Fibroblast of skin of left biceps (primary cell): ENCODE measurements at places on chromosomes 7 and 10.

DNA sequence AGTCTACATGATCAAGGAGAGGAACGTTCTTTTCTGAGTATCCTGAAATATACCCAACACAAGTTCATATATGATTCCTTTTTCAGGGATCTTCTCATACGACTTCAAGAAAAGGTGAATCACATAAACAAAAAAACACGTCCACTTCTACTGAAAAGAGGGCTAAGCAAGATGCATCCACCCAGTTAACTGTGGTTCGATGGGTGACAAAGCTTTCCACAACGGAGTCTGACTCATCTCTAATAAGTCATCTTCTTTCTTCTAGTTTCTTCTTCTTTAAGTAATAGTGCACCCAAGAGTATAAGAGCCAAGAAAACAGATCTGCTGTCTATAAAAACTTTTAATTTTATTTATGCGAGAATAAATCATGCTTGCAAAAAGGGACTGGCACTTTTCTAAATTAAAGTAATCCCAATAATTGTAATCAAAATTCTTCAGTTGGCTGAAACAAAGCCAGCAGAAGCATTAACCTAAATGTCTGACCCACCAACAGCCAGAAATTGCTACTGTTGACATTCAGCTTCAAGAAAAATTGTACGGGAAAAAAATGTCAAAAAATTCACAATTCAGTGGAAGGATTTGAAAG is 146.9 kb upstream of the ANK3 start:
- DNase-seq = no peak

DNA sequence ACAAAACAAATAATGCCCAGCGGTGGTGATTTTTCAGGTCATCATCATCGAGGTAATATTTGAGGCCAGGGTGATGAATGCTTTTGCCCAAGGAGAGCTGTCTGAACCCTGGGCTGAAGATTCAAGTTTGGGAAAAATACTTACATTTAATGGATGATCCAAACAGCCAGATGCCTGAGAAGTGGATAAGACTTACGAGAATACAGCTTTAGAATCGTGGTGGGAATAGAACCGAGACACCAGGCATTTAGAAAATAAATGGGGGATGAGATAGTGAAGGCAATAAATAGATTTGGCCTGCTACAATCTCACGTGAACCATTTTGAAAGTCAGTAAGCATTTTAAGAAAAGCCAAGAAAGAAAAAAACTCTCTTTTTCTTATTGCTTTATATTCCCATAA is 12.2 kb upstream of the PROSER2 start:
- no peak for DNase-seq

DNA sequence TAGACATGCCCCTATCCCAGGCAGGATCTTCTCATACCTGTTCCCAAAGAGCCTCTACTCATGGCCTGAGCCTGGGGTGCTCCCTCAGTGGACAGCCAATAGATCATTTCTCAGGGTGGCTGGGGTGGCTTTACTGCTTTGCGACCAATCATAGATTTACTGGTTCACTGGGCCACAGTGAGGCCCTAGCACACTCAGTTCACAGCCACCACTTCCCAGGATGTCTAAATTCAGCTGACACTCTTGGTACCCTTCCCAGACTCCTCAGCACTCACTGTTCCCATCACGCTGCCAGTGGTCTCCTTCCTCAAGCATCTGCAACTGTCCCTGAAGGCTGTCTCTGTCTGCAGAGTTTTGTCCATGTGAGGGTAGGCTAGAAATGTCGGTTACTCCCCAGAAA is 50.6 kb downstream of the ARHGAP22 start:
- no peak for DNase-seq

DNA sequence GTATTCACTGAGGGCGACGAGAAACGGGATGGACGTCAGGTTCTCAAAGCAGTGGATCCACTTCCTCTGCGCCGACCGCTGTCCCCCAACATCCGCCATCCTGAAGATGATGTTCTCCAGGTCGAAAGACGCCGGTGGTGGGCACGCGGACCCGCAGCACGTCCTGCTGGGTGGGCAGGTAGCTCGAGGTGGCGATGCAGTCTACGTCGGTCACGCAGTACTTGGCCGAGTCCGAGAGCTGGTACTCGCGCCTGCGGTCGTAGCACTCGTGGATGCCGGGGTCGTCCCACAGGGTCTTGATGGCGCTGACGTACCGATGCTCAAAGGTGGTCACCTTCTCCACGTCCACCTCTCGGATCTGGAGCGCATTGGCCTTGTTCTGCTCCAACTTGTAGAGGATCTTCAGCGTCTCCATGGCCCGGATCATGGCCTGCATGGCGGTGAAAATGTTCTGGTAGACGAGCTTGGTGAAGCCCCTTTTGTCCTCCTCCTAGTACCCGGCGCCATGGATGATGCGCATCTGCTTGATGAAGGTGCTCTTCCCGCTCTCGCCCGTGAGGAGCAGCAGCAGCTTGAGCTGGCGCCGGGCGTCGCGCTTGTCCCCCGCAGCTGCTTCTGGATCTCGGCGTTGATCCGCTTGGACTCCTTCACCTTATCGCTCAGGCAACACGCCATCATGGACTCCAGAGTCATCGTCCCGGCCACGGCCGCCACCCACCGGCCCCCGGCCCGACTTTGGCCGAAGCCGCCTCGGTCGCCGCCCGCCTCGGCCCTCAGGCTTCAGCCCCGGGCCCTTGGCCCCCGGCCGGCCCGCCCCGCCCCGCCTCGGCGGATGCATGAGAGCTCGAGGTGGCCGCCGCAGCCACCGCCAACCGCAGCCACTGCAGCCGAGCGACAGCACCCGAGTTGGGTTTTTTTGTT is 122.9 kb upstream of the KCTD7 start:
- DNase-seq = no peak

GRCh38 chr10:131419797-131420196 is 108.3 kb upstream of the TCERG1L start:
- DNase-seq = no peak

GRCh38 chr10:27558612-27559020 is 54.5 kb downstream of the RAB18 start:
- DNase-seq = no peak

- DNase-seq = no peak
Observed at GRCh38 chr10:133457100-133457841, 3.5 kb downstream of the SCART1 start.

DNA sequence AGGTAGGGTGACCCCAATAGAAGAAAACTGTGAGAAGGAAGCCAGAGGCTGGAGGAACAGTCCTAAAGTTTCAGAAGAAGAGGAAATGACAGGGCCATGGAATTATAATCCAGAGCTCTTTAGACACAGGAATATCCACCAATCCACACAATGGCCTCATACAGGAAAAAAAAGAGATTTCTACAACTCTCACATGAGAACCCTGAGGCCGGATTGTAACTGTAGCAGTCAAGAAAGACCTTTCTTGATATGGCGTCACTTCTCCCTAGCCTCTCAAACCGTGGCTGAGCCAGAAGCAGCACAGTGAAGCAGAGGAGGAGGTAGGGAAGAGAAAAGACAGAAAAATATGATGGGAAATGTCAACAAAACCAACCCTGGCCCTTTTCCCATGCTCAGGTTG is 76.9 kb downstream of the RAPGEF5 start:
- DNase-seq = no peak

GRCh38 chr7:139249179-139249810 is 18.3 kb downstream of the UBN2 start:
- DNase-seq = no peak

GRCh38 chr10:108598831-108599230 is 1324.5 kb downstream of the XPNPEP1 start:
- DNase-seq = no peak

DNA sequence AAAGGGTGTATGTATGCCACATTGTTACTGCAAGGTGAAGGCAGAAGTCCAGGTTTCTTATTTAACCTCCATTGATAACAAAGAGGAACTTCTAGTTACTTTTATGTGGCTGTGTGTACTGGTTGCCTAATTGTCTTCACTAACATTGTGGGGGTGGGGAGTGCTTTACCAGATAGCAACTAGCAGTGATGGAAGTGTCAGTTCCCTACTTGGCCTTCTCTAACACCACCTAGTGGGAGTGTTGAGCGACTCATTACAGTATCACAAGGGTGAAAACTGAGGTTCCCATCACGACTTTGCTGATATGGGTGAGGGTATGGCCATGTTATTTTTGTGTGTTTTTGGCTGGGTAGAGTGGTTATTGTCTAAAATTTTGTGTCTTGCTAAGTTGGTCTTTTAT is 274.4 kb downstream of the THSD7A start:
- no peak for DNase-seq

- DNase-seq = no peak
Observed at GRCh38 chr7:148436571-148436970, 154.0 kb upstream of the C7orf33 start.

- no peak for DNase-seq
Observed at GRCh38 chr7:130879191-130879590, 145.2 kb upstream of the KLF14 start.
